ENCODE measurements at places on chromosomes 3 and 15.

- DNase-seq: no peak
Observed at GRCh38 chr15:89090791-89091626, 2.8 kb downstream of the ABHD2 start.

DNA sequence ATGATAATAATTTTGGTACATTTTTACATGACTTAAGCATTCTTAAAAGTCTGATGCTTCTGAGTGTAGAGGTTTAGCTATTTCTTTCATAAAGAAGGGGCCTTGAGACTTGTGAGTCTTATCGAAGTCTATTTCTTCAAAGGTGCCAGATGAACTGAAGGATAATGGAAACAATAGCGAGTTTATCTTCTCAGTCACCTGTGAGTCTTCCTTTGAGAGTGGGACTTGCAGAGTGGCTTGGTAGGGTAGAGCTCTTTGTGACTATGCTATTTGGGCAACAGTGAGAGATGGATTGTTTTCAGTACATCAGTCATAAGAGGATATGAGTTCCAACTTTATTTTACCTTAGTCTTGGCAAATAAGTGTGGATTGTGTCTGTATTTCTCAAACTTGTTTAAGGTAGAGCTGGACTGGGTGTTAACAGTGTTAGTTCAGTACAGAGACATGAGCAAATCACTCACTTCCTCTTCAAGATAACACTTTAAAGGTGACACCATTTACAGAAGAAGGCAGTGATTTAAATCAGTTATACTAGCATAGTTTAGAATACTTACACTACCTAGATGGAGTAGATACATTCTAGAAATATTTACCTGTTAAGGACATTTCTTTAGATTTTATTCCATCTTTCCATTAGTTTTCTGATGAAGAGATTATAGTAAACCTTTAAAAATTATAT, 3.2 kb downstream of the AKAP13 start:
- DNase-seq: no peak

DNA sequence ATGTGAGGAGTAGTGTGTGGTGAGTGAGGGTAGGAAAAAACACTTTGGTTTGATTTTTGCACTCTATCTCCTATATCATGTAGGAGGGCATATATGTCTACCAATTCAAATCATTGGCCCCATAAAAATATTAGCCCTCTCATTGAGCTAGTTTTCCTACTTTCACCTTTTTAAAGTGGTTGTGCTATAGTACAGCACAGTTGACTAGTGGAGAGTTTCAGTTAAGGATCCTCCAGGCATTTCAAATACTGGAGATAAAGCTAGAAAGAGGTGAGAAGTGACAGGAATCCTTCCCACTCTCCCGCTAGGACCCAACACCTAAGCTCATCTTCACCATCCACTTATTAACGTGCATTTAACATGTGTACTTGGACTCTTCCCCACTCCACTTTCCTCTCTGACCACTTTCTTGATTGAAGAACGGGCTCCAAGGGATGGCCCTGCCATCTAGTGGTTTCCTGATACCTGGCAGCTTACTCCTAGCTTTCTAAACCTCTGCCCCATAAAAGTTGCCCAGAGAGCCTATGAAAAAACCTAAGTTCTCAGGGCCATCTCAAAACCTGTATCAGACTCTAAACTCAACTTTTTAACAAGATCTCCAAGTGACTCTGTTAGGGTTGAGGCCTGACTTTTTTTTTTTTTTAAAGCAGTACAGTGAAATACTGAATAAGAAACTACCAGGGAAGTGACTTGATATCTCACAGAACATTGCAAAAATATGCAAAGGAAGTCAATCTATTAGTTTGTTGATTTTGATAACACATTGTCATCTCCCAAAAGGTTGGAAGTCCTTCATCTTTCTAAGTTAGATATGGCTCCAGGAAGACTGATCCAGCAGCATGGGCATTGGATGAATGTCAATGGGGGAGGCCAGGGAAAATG, 17.9 kb downstream of the IL12A start:
- DNase-seq: no peak

DNA sequence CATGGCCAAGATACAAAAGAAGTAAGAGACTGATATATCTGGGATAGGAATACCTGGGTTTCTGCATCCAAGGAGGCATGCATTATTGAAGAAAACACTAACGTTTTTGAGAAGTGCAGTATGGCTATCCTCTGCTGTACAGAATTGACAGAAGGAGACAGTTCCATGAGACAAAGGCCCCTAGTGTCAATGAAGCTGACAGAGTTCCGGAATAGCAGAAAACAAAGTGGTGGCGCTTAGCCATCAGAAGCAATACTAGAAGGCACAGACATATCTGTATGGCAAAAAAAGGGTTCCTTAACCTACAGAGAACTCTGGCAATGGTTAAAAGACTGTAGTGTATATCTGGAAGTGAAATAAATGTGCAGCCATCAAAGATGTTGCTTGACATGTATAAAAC, 77.8 kb downstream of the VGLL3 start:
- no peak for DNase-seq

GRCh38 chr3:135107043-135107442, 312.0 kb downstream of the EPHB1 start:
- no peak for DNase-seq

DNA sequence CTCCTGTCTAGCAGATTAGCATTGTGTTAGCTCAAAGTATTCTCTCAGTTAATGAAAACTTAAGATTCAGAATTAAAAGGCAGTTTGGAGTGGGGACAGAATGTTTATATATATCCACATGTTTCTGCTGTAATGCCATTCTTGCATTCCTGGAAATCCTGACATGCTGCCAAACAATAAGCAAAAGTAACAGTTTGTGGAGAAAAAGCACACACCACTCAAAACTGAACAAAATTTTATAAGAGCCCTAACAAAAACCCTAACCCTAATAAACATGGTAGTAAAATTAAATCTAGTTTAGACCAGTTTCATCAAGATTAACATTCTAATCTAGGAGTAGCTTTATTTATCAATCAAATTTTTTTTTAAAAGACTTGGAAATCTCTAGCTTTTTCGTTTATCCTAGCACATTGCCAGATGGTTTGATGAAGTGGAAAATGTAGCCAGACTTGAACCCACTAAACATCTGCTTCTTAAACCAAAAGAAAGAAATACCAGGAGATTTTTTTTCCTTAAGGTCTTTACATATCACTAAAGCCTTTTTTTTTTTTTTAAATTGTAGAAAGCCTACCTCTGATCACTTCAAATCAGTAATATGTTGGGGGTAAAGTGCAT, 3.7 kb downstream of the TCAIM start:
- DNase-seq: no peak

DNA sequence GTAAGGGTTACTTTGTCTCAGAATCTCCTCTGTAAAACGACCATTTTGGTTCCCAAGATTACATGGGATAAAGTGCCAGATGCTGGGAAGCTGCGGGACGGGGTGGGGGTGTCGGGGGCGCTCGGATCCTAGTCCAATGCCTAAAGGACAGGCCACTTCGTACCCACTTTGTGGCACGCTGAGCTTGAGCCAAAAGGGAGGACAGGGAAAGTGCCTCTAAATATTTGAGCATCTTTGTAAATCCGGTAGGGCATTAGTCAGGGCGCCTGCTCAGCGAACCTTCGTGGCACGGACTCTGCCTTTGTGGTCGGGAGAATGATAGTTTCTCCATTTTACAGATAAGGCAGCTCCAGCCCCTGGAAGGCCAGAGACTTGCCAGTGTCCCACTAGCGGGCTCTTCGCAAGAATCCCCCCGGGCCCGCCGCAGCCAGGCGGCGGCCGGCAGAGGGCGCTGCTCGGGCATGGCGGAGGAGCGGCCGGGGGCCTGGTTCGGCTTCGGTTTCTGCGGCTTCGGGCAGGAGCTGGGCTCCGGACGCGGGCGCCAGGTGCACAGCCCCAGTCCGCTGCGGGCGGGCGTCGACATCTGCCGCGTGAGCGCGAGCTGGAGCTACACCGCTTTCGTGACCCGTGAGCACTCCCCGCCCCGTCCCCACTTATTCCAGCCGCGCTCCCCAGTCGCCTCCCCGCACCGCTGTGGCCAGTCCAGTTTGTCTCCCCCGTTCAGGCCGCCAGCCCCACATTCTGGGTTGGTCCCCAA, 1.8 kb downstream of the RCCD1 start:
- DNase-seq: no peak

DNA sequence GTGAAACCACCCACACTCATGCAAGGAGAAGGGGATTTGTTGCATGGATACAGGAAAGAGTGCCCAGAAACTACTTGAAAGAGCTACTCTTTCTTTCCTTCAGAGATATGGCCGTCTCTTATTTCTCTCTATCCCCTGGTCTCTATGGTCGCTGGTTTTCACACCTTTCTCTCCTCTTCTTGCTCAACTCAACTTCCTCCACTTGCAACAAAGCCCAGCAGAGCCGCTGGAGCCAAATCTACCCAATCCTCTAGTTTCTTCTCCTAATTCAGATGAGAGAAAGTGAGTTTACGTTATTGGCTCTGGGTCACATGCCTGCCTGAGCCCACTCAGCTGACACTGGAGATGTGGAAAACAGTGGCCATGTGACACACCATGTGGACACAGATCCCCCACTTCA, 215.2 kb downstream of the OSBPL10 start:
- DNase-seq: peak; percentile 13

GRCh38 chr15:59138243-59138642, 33.3 kb downstream of the CCNB2 start:
- DNase-seq: peak; percentile 83

DNA sequence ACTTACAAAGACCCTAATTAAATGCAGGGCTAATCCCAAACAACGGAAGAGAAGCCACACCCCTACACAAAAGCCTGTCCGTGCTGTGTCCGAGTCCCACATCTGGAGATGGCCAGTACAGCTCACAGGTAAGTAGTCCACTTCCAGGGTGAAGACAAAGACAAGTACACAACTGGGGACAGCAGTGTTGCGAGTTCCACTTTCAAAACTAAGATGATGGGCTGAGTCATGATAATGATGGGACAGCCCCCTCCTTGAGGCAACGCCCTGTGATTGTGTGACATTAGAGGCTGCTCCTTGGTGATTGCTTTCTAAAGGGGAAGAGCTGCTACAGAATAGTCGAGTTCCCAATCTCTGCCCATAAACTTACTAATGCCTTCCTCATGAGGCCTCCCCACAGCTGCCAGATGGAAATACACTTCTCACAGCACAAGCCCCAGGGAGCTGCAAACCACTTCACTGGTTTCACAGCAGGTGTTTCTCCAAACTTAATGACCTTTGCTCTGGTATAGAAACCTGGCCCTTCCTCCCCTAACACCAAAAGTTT, 27.6 kb downstream of the RFT1 start:
- no peak for DNase-seq

DNA sequence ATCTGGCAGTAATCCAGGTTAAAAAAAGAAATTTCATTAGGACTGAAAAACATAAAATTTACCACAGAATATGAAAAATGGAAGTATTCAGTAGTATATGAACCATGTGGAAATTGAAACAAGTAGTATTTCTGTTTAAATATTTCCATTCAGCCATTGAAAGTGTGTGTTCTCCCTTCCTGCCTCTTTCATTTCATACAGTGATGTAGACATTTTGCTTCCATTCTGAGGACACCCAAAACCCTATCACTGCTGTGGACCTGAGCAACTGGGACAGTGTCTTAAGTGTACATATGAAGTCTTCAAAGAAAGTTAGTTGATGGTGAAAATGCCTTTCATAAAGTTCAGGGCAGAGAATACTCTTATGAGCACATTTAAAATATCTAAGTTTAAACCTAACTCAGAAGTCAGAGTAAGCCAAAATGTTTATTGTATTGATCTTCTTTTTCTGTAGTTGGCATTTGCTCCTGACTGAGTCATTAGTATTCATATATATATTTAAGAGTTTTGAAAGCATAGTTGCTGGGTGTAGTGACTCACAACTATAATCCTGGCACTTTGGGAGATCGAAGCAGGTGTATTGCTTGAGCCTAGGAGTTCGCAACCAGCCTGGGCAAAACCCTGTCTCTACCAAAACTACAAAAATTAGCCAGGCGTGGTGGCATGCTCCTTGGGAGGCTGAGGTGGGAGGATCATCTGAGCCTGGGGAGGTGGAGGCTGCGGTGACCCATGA, 198.8 kb downstream of the KLHL25 start:
- DNase-seq: no peak

- DNase-seq: no peak
Observed at GRCh38 chr3:52171514-52172261, 17.5 kb upstream of the POC1A start.

- DNase-seq: no peak
Observed at GRCh38 chr3:188233320-188233719, 79.4 kb downstream of the LPP start.

GRCh38 chr3:127458696-127459604, 131.6 kb downstream of the TPRA1 start:
- peak; percentile 92 for DNase-seq

Measured in H1 (cell line).